Right ventricle myocardium superior (tissue), 1 donor: ENCODE measurements at places on chromosomes 2 and 18. TPM values are rescaled to one million over a fixed set of nuclear protein-coding genes. Genes with fewer than 3 reads are reported as not detected.
A peak's percentile ranks its signal among the peaks of the same experiment; 100 is the strongest.

- DNase-seq, result no peak
Observed at GRCh38 chr2:14616342-14616741, 16.2 kb upstream of the LRATD1 start.

- peak; percentile 77 for DNase-seq
Observed at GRCh38 chr2:238285653-238286082, 2.7 kb downstream of the PER2 start.

GRCh38 chr2:99867770-99868169 lies 274.6 kb downstream of the AFF3 start:
- DNase-seq, result no peak

Gene C2orf49
- 18.7 TPM for total RNA-seq

DNA sequence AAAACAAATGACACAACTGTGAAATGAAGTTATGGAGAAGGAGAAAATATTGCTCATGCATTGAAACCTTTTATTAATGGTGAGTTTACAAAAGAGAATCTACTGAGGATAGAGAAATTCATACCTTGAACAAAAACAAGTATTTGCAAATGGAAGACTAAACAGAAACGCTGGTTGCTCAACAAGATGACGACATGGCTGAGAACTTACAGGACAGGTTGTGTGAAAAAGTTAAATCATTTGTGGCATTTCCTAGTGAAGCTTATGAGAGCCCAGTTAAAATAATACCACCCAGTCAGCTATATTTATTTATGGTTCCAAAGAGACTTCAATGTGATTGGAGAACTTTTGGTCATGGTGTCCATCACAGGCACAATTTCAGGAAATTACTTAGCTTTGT lies 148.6 kb upstream of the PKDCC start:
- DNase-seq, result no peak

Gene PCBP1
- total RNA-seq, result 201 TPM

- DNase-seq, result peak; percentile 63
Observed at GRCh38 chr2:230713331-230714135, 891 bp downstream of the CAB39 start.

- no peak for DNase-seq
Observed at GRCh38 chr2:60976875-60977561, 40.5 kb upstream of the PEX13 start.
